ENCODE measurements at places on chromosomes 12 and 14.

DNA sequence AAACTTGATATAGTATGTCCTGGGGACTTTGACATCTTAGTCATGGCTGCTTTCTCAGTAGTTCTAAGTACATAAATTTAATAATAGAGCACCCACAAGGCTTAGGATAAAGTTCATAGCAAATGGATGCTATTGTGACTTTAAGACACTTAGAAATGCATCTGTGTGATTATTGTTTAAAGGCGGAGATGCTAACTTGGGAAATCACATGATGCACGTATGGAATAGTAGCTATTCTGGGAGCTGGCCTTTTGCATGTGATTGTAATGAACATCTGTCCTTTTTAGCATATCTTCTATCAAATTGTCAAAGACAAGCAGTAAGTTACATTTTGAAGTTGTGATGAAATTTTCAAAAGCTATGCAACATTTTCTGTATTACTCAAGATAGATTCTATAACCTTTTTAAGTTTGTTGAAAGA is 46.7 kb upstream of the ATP2A2 start:
- DNase-seq: no peak

- DNase-seq: no peak
These were observed 1.8 kb upstream of the INSM2 start for GRCh38 chr14:35531960-35532747.

- peak; percentile 52 for DNase-seq
These were observed 89.2 kb upstream of the TMEM260 start for GRCh38 chr14:56490379-56490778.

- DNase-seq: peak; percentile 79
These were observed at the start of gene ACIN1 for GRCh38 chr14:23094666-23095195. ACIN1 (minus strand) TSS chr14:23095136; CDS start chr14:23095112, 24 bp downstream.

DNA sequence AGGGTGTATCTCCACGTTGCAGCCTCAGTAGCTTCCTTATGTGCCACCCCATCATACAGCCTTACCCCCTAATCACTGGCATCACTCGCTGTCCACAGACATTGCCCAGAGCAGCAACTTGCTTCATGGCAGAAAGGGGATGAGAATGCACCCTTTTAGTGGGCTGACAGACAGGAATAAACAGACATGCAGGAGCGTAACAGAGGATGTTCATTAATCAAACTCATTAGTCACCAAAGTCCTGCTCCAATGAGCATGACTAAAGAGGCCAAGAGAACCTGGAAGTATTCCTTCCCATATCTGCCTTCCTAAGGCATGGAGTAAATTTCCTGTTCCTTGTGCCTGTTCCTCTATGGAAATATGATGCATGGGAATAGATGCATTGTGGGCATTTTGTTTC is 197.0 kb downstream of the PHLDA1 start:
- peak; percentile 94 for DNase-seq

GRCh38 chr14:77903221-77903620 is 103.3 kb downstream of the ADCK1 start:
- DNase-seq: no peak

DNA sequence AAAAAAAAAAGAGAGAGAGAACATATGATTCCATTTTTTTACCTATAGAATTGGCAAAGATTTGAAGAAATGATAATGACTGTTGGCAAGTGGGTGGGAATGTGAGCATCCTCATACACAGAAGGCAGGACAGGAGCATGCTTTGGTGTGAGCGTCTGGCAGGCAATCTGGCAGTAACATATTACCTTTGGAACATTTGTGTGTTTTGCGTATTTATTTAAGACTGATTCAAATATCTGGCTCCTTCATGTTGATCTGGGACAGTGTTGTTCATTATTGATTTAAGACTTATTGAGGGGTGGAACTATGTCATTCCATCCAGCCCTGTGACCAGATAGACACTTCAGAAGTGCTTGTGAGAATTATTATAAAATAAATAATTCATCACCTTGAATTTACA is 53.1 kb downstream of the PPP1R36 start:
- DNase-seq: no peak

DNA sequence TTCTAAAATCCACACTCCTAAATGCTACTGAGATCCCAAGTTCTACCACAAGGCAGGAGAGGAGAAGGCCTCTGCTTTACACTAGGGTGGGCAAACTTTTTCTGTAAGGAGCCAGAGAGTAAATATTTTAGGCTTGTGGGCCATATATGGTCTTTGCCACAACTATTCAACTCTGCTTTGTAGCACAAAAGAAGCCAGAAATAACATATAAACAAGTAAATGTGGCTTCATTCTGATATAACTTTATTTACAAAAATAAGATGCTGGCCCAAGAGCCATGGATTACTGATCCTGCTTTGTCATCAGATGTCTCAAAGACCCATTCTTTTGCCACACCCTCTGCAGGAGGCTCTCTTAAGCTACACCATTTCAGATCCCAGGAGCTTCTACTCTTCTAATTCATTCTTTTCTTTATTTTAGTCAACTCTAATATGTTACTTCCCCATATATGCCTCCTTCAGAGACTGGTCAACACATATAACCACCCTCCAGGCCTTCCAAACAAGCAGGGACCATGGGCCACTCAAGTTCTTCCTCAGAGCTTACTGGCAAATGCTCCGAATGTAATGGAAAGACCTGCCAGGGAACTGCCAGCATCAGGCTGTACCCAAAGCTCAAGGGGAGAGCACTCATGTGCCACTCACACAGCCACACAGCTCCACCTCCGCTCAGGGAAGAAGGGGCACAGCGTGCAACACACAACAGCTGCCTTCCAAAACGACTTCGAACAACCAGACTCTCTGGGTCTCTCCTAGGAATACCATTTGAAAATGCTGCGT is 15.6 kb downstream of the APPL2 start:
- DNase-seq: no peak

DNA sequence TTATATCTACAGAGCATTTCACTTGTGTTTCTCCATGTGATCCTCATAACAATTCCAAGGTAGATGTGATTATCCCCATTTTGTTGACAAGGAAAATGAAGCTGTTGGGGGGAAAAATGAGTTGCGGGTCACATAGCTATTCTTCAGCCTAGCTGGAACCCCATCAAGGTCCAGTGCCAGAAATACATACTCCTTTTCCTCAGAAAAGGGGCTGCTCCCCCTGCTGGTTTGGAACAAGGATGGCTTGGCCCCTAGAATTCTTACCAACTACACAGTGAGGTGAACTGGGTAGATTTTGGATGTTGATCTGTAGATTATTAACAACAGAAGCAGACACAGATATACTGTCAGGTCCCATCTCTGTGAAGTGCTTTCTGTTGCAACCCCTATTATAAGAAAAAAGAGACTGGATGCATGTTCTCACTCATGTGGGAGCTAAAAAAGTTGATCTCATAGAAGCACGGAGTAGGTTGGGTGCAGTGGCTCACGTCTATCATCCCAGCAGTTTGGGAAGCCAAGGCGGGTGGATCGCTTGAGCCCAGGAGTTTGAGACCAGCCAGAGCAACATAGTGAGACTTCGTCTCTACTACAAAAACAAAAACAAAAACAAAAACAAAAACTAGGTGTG is 8.9 kb downstream of the IKZF4 start:
- peak; percentile 51 for DNase-seq

- peak; percentile 2 for DNase-seq
These were observed 519.8 kb upstream of the FLRT2 start for GRCh38 chr14:85010186-85010585.

DNA sequence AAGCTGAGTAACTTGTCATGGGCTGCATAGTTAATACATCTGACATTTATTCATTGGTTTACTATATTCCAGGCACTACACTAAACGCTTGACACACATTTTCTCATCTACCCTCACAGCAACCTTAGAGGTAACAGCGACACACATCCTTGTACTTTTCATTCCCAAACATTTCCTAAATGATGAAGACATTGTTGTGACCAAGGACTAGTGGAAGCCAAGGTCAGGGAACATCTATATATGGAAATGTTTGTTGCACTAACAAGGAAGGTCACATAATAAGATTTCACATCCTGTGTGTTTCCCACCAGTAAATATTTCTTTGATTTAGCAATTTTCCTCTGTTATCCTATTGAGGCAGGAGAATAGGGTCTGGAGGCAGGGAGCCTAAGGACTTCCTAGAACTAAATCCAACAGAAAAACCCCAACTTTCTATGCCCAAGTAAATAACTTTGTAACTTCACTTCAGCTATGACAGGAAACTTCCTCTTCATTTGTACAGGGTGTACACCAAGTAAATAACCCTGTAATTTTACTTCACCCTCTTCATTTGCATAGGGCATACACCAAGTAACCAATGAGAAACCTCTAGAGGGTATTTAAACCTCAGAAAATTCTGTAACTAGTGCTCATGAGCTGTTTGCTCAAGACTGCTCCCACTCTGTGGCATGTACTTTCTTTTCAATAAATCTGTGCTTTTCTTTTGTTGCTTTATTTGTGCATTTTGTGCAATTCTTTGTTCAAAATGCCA is 48.4 kb downstream of the ZNF641 start:
- DNase-seq: no peak

DNA sequence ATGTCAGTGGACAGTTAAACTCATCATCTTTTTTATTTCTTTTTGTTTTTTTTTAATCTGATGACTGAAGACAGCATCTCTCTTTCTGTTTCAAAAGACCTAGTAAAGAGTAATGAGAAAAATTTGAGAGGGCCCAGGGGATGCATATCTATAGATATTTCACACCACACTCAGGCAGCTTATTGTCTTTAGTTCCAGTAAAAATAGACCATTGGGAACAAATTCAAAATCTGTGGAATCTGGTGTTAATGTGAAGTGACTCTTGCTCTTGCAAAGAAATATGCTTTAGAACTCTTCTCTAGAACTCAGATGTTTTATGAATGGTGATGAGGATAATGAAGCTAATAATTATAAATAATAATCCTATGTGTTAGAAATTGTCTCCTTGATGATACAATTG is 214.5 kb upstream of the ATP2B1 start:
- DNase-seq: no peak

DNA sequence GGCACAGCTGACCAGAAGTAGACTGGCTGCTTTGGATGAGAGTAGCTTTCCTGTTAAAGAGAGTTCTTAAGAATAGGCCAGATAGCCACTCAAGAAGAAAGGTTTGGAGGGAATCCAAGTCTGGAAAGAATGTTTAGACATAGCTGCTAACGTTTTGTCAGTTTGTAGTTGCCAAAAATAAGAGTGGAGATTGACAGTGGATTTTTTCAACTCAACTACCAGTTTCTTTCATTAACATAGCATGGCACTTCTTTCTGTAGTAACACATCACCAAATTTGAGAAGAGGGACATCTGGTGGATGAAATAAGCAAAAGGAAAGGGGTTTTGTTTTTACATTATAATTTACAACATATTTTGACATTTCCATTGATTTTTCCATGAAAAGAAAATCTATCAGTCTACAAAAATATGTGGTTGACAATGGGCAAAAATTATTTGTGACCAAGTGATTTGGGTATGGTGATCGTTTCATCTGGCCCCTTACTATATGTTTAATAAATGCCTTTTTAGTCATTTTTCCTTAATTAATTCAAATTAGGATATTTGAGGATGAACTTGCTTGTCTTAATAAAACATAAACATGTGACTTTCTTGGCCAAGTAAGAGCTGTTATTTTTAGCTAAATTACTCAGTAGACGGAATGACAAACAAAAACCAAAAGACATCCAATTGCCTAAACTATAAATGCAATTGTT is 71.1 kb downstream of the PTPRR start:
- peak; percentile 56 for DNase-seq

DNA sequence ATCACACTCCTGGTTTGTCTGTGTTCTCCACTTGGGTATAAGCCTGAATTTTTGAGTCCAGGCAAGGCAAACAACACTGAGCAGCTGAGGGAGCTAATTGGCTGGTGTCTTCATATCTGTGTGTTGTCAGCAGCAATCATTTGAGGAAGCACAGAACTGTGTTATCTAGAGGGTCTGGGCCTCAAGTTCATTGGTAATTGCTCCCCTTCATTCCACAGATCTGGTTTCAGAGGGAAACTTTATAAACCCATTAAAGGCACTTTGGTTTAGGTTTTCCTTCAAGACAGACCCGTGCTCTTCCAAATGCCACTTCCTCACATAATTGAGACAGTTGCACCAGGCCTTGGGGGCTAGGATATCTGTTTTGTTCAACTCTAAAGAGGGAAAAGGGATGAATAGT is 5.6 kb downstream of the DACT1 start:
- no peak for DNase-seq

DNA sequence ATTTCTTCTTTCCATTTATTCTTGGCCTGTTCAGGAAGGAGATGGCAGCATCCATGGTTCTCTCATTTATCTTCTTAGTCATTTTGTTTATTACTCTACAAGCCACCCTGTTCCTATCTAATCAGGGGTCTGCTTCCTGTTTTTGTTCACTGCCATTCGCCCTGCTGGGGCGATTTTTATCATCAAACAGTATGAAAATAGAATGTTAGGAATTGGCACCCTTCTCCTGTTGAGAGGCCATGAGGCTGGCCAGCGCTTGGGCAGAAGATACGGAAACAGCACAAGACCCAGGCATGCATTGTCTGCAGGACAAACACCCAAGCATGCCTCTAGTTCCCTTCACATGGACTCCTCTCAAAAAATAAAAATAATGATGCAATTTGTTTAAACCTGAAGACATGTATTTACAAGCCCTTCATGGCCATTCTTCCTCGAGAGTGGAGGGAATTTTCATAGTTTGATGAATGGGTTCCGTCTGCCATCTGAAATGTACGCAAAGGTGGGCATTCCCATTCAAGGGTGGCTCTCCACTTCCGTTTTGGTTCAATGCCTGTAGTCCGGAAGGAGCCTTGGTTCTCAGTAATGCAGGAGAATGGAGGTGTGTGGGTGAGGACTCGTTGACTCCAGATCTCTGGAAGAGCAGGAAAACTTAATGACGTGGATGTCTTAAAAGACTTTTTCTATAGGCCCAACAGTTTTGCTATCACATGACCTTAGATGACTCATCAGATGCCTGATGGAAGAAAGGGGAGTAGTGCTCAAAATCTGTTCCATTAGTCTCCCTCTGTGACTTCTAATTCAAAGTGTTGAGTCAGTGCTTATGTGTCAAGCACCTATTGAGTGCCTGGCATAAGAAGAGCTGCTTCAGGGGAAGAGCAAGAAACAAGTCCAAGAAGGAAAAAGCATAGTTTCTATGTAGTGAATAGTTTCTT is 252.4 kb upstream of the TBX3 start:
- DNase-seq: peak; percentile 48

- DNase-seq: peak; percentile 97
These were observed 6.0 kb upstream of the KRT83 start for GRCh38 chr12:52327052-52327829.

GRCh38 chr12:3945671-3946070 is 72.5 kb upstream of the PARP11 start:
- no peak for DNase-seq

All from renal cortical epithelial cell (primary cell).